Substantia nigra (tissue), 51 donors: ENCODE measurements at places on chromosomes 6 and 20.

DNA sequence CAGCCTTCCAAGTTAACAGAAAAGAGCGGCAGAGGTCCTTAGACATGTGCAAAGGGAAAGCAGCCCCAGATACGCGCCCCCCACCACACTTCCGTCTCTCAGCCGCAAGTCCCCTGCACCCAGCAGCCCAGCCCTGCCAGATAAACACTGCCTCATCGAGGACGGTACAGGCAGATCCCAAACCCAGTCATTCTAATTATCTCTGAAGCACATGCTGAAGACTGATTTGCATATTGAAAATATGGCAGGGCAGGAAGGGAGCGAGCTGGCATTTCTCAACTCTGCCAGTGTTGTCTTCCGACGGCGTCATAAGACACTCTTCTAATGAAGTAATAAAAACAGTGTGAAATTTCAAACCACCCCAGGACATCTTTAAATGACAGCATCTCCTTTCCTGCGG lies 122.8 kb upstream of the CDH4 start:
- no peak for DNase-seq

DNA sequence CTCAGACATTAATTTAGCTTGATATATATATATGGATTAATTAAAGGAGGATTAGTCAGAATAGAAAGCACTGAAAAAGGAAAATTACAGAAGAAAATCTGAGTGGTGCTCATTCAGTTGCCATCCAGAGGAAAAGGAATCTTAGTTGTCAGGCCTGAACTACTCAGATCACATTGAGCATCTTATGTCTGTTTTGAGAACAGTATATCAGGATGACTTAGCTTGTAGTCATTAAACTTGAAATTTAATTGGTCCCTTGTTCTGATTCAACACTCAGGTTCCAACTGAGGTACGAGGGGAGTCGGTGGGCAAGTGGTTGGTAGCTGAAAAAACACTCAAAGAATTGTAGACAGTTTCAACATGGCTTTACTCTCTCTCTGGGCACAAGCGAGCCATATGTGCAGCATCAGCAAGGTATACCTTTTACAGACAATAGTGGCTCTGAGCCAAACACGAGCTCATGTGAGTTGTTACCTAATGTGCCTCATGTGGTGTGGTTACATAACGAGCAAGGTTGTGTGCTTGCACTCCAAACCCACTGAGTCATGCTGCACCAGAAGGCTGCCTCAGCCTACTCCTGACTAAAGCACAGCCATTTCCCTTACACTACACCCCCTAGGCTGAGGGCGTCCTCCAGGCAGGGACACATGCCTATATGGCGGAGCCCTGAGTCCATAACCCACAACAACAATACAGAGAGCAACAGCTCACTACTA lies 73.0 kb upstream of the HMGN3 start:
- DNase-seq, result no peak

- no peak for DNase-seq
Measured at GRCh38 chr6:48378884-48379407, 267.9 kb upstream of the PTCHD4 start.

GRCh38 chr6:160461641-160462040 lies 113.5 kb downstream of the SLC22A3 start:
- no peak for DNase-seq

- DNase-seq, result no peak
Measured at GRCh38 chr6:140566781-140567277, 1192.4 kb upstream of the CITED2 start.

- no peak for DNase-seq
Measured at GRCh38 chr6:18343741-18344140, 43.4 kb upstream of the RNF144B start.

DNA sequence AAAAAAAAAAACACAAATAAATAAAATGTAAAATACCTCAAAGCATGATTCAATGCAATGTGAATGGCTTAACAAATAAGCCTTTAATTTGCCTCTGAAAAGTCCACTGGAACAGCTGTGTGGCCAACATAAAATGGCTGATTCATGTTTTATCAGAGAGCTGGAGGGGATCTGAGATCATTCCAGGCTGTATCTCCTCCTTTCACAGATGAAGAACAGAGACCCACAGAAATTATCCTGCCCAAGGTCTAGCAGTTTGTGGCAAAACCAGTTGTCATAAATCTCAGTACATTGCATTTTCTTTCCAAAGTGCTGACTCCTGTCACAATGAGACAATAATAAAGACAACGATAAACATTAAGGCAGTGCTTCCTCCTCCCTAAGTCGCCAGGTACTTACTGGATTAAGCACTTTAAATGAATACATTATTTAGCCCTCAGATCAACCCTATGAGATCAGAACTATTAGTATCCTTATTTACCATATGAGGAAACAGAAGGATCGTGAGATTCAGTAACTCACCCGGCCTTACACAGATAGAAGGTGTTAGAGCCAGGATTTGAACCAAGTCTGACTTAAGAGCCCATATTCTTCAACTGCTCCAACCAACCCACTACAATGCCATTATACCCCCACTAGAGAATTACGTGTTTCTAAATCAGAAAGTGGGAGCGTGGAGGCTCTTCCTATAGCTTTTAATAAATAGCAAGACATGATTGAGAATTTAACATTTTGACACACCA lies 118.3 kb downstream of the KIF13A start:
- DNase-seq, result no peak

- no peak for DNase-seq
Measured at GRCh38 chr6:16043171-16044135, 85.4 kb upstream of the MYLIP start.

DNA sequence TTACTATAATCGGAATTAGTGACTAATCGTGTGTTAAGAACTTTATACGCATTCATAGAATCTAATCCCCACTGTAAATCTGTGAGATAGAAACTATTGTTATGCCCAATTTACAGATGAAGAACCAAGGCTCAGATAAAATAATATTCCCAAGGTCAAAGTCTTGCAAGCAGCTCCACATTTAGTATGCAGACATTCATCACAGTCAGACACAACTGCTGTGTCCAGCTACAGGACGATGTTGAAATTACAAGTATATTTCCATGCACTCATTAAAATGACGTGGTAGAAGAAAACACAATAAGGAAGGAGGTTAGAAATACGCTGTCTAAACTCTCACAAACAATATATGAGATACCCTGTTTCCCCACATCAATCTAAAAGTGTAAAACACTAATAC lies 82.5 kb downstream of the PREX1 start:
- no peak for DNase-seq

GRCh38 chr6:21230536-21230935 lies 363.0 kb upstream of the SOX4 start:
- DNase-seq, result no peak

- DNase-seq, result no peak
Measured at GRCh38 chr6:42963855-42964605, 3.5 kb downstream of the GNMT start.

- DNase-seq, result no peak
Measured at GRCh38 chr6:76840865-76841264, 622.4 kb downstream of the HTR1B start.

GRCh38 chr20:32208499-32209154 lies 947 bp downstream of the POFUT1 start:
- DNase-seq, result no peak

DNA sequence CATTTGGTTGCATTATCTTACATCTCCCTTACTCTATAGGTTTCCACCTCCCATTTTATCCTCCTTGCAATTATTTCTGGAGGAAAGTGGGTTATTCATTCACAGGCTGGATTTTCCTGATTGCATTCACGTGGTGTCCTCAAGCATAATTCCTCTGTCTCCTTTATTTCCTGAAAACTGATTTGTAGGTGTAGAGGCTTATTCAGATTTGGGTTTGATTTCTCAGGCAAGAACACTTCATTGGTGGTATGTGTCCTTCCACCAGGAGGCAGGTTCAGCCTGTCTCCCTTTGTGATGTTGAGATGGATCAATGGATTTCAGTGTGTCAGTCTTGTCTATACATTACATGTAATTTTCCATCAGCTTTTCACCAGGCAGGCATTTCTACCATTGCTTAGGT lies 17.3 kb downstream of the DNPH1 start:
- no peak for DNase-seq

- DNase-seq, result no peak
Measured at GRCh38 chr20:17767624-17768023, 67.9 kb downstream of the BANF2 start.

- DNase-seq, result no peak
Measured at GRCh38 chr6:93238632-93239031, 180.7 kb downstream of the EPHA7 start.

- no peak for DNase-seq
Measured at GRCh38 chr20:39089029-39089428, 126.9 kb downstream of the DHX35 start.

DNA sequence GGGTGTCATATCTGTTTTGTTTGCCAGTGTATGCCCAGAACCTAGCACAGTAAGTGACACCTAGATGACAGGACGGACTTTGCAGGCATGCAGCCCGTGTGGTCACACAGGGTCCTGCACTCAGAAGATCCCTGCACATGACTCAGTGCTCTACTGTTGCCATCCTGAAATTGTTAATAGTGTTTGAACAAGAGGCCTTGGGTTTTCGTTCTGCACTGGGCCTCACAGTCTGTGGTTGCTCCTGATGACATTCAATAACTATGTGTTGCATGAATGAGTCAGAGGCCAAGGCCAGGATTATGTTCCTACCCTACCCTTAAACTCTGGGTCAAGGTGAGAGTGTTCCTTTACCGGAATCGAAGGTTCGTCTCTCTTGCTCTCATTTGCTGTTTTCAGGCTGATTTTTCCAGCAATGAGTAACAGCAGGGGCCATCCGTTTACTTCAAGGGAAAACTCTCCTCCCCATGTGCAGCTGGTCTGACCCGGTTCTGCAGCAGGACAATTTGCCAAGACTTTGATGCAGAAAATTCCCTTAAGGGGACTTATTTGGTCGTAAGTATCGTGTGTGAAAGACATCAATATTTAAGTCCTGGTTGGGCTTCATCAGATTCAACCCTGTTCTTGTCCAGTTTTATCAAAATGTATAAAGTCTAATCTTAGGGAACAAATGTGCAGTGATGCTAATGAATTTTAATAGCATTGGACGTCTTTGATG lies 13.0 kb upstream of the PFDN4 start:
- no peak for DNase-seq

GRCh38 chr6:106413722-106414121 lies 53.2 kb downstream of the CRYBG1 start:
- DNase-seq, result no peak

DNA sequence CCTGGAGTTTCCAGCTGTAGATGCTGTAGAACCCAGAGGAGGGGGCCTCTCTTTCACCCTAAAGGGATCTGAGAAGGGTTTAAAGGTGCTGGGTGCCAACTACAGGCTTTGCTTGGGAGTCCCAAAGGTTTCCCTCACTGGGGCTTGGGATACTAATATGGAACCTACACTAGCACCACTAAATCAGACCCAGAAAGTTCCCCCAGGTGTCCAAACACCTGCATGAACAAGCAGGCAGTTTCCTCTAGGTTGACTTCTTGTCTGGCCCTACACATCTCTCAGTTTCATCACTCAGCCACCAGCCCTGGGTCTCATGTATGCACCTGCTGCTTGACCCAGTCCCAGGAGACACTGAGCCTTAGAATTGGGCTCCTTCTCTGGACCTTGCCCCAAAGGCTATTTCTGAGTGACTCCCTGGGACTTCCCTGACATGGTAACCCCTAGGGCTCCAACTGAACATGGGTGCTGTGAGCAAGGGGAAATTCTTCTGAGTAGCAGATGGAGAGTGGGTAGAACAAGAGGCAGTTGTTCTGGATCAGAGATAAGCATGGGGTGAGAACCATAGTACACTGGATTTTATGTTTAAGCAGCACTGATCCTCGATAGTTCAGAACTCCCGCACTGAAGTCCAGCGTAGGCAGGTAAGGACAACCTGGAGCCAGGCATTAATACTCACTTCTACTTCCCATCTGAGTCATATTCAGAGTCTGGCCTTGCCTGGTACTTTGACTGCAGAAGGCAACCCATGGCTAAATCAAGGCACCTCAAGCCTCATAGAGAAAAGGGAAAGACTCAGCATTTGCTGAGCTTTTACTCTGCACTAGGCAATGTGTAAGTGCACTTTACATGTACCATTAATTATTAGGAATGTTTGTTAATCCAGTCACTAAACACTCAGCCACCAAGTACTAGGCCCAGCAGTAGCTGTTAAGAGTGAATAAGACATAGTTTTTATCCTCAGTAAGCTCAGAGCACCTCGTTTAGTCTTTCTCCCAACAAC lies 16.8 kb downstream of the BCL2L1 start:
- DNase-seq, result no peak

DNA sequence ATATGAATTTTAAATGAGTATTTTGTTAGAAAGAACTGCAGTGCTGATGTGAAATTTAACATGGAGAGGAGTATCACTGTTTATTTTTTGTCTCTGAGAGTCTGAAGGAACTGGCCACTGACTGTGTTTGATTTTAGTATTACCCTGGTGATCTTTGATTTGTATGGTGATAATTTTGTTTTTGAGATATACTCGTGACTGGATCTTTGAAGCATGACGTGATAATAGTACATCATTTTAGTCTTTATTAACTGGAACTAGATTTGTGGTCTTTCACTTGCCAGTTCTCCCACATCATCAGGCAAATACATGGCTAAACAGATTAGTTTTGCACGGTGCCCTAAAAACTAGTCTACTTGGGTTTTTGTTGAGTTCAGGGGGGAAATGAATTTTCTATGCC lies 55.5 kb downstream of the ARID1B start:
- no peak for DNase-seq

DNA sequence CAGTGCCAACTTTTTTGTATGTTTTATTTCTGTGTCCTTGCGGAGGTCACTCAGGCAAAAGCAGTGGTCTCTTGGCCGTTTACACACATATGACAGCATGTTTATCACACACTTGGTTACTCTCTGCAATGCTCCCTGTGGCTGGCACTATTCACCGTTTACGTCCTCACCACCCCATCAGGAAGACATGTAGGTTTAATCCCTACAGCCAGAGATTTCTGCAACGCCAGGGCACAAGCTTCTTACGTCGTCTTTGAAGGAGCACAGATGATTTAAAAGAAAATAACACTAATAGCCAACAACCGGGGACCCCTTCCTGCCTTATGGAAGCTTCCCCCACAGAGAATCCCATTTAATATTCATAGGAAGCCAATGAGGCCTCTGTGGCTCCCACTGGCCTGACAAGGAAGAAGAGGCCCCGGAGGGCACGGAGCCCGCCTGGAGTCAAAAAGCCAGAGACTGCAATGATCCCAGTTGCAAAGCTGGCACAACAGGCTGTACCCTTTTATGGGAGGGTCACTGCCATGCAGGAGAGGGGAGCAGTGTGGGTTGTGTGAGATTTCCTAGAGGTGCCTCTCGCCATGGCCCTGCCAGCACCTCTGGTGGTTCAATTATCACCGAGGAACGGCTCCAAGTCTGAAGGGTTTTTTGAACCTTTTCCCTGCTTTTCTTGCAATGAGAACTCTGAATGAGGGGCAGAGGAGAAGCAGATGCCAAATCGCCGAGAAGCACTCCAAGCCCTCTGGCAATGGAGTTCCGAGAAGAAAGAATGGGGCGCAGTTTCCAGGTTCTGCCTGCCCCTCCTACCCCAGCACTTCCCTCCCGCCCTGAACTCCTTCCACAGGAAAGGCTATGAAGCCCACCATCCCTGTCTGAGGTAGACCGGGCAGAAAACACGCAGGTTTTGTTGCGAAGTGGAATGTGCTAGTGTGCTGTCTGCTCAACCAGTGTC lies 96.2 kb downstream of the THBS2 start:
- no peak for DNase-seq

- no peak for DNase-seq
Measured at GRCh38 chr6:6091608-6092002, 84.9 kb upstream of the NRN1 start.

GRCh38 chr20:50690650-50691572 lies at the start of gene RIPOR3:
RIPOR3 (minus strand) TSS chr20:50691542; CDS start chr20:50691128, 414 bp downstream.
- DNase-seq, result peak; percentile 4
